NCI-H1930 (cell line): ENCODE measurements at places on chromosomes 16 and 17.

GRCh38 chr17:56815711-56816110 lies 18.0 kb downstream of the C17orf67 start:
- DNase-seq, result no peak

DNA sequence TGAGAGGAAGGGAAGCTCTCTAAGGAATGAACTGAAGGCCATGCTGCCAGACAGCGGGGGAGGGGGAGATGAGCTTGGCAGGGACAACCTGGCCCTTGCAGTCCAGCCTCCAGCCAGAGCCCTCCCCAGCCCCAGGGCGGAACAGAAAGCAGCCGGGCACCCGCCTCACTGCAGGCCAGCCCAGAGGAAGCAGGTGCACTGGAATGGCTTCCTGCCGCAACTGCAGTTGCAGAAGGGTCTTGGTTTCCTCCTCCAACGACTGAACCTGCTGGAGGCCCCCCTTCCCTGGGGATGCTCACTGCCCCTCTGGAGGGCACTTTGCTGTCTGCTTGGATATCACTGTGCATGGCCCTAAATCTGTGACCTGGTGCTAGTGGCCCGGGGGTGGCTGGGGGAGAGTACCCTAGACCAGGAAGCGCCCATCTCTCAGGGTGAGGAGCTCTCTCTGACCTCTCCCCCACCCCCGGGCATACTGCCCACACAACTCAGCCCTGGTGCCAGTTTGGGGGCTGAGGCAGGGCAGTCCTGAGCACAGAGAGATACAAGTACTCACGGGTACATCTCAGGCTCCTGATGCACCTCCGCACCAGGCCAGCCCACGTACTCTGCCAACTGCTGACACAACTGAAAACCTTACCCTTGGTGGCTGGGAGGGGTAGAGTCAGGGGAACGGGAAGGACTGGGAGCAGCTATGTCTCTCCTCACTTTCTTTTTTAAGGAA lies 41.1 kb downstream of the MYO18A start:
- no peak for DNase-seq

GRCh38 chr17:16911141-16911937 lies 60.6 kb downstream of the TNFRSF13B start:
- DNase-seq, result no peak

DNA sequence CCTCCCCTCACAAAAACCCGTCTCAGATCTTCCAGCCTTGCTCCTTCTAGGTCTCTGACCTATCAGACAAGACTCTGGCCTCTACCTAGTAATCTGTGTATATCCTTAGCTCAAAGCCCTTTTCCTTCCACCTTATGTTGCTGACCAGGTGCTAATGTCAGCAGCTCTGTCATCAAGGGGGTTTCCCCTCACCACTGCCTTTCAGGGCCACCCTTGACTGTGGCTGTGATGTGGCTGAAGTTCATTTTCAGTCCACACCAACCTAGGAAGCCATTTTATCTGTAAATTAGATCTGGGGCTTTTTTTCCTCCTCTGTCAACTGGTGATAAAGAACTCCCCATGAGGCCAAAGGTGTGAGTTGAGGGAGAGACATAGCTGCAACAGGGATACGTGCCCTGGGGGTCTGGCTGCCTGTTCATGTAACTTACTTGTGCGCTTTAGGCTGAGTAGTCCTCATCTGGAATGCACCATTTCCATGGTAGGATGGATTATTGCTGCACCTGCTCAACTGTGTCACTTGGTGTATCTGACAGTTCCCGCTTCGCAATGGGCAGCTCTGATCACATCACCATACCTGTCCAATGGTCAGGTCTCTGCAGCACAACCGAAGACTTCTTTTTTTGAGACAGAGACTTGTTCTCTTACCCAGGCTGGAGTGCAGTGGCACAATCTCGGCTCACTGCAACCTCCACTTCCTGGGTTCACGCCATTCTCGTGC lies 14.7 kb upstream of the RUNDC3A start:
- no peak for DNase-seq

- DNase-seq, result no peak
Measured at GRCh38 chr17:1438593-1439083, 17.4 kb downstream of the CRK start.

GRCh38 chr16:83335076-83335475 lies 472.7 kb upstream of the HSBP1 start:
- DNase-seq, result no peak

DNA sequence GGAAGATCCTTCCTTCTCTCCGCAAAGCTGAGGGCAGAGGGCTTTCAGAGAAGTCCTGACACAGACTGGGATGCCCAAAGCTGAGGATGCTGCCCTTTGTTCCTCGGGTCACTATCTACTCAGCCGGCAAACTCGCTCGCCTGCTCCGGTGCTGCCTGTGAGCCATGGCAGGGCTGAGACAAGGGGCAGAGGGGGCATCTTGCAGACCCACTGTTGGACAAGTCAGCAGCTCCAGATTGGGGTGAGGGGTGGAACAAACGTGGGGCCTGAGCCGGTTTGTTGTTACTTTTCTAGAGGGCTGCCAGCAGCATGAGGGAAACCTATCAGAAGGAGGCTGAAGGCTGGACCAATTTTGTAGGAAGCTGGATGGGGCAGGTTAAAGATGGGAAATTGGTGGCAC lies 47.1 kb upstream of the PIK3R6 start:
- DNase-seq, result no peak

DNA sequence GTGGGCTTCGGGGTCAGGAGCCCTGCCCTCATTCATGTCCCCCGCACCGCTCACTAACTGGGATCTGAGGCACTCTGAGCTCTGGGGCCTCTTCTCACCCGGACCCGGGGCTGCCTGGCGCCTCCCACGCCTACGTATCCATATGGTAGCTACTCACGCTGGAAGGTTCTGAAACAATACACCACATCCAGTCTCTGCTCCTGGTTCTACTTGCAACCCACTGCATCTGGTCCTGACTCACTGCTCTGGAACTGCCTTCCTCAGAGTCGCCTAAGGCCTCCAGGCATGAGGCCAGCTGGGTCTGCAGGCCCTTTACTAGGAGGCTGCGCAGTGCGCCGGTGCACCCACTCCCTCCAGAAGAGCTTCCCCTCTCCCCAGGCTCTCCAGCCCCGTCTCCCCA lies 18.1 kb downstream of the USP36 start:
- DNase-seq, result no peak

GRCh38 chr16:47310792-47311211 lies 150.1 kb downstream of the ITFG1 start:
- DNase-seq, result no peak

DNA sequence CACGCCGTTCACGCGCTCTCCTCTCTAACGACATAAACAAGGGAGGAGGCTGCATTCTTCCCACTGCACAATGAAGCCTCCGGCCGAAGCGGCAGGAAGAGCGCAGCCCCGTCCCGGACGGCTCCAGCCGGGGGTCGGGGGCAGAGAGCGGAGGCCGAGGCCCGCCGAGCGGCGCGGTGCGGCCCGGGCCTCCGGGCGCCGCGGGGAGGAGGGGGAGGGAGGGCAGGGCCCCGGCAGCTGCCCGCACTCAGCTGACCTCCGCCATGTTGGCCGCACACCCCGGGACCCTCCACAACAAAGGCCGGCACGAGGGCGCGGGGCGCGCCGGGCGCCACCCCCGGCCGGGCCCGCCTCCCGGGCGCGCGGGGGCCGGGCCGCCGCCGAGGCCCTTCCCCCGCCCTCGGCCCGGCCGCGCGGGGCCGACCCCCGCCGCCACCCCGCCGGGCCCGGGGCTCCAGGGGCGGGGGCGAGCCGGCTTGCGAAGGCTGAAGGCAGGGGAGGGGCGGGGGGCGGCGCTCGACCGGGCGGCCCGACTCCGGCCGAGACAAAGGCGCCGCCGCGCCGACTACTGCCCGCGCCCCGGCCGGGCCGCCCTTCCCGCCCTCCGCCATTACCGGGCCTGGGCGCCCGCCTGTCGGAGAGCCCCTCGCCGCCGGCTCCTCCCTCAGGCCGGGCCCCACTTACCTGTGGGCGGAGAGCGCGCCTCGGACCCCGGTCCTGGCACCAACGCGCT lies 527 bp downstream of the SIAH1 start:
- DNase-seq, result no peak

DNA sequence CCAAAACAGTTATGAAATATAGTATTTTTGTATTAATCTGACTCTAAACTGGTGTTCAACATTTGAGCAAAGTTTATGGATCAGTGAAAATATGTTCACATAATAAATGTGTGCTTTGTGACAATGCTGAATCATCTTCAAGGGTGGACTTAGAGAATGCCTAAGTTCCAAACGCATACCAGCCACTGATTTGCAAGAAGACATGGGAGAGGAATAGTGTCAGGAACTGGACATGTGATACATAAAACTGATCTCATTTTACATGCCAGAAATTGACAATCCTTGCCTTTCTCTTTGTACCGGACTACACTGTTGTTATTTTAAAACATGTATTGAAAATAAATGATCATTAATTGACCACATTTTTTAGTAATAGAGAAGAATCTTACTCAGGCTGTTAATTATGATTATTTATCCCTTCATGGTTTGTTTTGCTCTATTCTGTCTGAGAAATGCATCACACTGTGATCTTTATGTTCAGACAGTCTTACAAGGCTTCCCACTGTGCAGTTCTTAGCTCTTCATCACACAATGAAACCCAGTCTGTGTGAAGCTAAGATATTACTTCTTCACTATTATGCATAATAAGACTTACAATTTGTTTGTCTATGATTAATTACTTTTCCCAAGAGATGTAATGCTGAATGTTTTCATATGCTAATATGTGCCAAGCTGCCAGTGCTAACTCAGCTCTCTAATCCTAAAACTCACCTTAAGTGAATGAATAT lies 1180.6 kb upstream of the CDH8 start:
- peak; percentile 46 for DNase-seq

DNA sequence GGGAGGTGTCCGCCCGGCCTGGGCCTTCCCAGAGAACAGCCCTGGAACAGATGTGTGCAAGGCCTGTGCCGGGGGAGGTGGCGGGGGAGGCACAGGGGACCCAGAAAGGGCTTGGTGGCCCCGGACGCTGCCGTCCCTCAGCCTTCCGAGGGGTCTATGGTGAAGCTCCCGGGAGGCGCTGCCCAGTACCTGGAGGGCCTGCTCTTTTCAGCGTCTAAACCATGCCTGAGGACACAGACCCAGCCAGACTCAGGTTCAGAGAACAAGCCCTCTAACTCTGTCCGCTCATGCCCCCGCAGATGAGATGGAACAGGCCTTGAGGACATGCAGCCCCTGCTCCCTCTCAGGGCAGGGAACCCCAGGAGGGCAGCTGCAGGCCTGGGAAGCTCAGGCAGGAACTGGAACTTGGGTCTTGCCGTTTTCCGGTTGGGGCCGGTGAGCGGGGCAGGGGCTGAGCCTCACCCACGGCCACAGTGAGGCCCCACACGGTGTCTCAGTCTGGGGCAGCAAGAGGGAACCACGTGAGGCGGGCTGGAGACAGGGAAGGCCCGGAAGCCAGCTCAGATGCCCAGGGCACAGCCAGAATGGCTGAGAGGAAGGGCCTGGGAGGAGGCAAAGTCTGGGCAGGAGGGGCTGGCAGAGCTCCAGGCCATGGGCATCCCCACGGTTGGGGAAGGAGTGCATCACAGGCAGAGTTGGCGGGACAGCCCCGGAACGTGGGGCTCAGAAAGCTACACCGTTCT lies 12.5 kb downstream of the SLC16A3 start:
- no peak for DNase-seq

DNA sequence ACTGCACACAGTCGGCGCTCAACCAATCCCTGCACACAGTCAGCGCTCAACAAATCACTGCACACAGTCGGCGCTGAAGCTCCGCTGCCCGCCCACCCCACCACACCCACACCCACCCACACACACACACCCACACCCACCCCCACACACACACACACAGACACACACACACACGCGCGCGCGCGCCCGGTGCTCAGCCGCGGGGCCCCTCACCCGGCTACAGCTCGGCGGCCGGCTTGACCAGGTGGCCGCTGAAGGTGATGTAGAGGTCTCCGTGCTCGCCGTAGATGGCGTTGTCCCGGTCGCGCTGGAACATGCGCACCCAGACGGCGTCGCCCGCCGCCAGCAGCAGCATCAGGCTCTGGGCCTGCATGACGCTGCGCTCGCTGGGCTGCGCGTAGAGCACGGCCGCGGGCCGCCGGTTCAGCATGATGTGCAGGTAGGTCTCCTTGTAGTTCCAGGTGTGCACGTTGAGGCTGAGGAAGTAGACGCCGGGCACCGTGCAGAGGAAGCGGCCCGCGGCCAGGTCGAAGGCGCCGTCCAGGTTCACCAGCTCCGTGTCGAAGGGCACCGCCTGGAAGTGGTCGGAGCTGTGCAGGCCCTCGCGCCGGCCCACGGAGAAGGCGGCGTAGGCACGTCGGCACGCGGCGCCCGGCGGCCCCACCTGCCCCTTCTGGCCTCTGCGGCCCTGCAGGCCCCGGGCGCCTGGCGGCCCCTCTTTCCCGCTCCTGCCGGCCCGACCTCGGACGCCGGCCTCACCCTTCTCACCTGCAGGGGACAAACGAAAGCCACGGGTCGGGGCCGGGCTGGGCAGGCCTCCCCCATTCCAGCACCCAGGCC lies 2.5 kb downstream of the C1QTNF8 start:
- DNase-seq, result peak; percentile 69

DNA sequence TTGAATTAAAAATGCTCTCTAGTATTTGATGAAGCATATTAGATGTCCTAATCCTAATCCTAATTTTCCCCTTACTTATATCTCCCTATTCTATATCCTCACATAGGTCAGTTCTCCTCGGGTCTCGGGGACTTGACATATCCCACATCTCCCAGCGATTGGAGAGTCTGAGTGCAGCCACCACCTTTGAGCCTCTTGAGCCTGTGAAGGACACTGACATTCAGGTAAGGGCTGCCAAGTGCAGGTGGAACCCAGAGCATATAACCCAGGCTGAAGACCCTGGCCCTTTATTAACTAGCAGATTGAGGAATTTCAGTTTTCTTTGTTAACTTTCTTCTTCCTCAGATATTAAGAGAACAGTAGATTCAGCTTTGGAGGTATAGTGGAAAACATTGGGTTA lies 28.5 kb downstream of the NUP93 start:
- no peak for DNase-seq

- no peak for DNase-seq
Measured at GRCh38 chr16:16120382-16121184, 102.7 kb downstream of the ABCC6 start.

DNA sequence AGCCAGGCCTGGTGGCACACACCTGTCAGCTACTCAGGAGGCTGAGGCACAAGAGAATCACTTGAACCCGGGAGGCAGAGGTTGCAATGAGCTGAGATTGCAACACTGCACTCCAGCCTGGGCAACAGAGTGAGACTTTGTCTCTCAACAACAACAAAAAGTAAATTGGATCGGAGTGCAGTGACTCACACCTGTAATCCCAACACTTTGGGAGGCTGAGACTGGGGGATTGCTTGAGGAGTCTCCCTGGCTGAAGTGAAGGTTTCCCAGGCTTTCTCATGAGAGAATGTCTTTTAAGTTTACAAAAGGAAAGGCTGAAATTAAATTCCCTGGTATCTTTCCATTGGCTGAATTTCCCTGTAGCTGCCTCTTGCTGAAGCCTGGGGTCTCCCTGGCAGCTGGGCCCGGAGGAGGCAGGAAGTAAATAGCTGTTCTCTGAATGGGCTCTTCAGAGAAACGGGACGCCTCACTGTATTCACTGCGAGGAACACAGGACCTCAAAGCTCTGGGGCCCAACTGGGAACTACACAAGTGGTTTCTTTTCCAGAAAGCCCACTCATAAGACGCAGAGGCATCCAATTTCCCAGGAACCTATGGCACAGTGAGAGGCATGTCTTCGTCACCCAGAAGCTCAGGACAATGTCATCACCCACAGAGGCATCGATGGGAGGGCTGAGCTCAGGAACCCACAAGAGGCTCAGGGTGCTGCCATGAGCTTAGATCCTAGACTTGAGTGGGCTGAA lies 77.4 kb upstream of the SMURF2 start:
- DNase-seq, result no peak
